Psoas muscle (tissue), 8 donors: ENCODE measurements at places on chromosomes 1 and 21. TPM values are rescaled to one million over a fixed set of nuclear protein-coding genes. Genes with fewer than 3 reads are reported as not detected.

Gene GPR157
- 26.3 TPM for total RNA-seq

Gene MAB21L3
- total RNA-seq: not detected

GRCh38 chr21:33317145-33317544, 7.6 kb upstream of the IFNAR1 start:
- H3K36me3 ChIP-seq: no peaks in the 10 kb centered on the region
- no peak overlapping the region for H3K4me3 ChIP-seq
- no peaks in the 10 kb centered on the region for H3K4me1 ChIP-seq
- H3K27ac ChIP-seq: no peak overlapping the region
- no peak for DNase-seq
- H3K27me3 ChIP-seq: no peaks in the 10 kb centered on the region

DNA sequence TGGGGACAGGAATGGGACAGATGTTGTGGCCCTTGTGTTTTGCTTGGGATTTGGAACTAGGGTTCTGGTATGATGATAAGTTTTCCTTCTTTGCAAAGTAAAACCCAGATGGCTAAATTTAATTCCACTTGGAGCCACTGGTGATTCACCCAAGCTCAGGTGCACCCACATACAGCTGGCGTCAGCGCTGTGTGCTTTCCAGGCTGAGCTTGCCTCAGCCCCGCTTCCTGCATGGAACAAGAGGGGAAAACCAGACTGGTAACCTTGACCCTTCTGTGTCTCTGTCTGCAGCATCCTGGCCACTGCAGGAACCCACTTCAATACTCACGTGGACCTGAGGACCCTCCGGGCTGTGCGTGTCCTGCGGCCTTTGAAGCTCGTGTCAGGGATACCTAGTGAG, 94.2 kb downstream of the CACNA1E start:
- no peaks in the 10 kb centered on the region for H3K36me3 ChIP-seq
- H3K27ac ChIP-seq: no peak overlapping the region
- no peaks in the 10 kb centered on the region for H3K4me1 ChIP-seq
- no peak overlapping the region for H3K4me3 ChIP-seq

DNA sequence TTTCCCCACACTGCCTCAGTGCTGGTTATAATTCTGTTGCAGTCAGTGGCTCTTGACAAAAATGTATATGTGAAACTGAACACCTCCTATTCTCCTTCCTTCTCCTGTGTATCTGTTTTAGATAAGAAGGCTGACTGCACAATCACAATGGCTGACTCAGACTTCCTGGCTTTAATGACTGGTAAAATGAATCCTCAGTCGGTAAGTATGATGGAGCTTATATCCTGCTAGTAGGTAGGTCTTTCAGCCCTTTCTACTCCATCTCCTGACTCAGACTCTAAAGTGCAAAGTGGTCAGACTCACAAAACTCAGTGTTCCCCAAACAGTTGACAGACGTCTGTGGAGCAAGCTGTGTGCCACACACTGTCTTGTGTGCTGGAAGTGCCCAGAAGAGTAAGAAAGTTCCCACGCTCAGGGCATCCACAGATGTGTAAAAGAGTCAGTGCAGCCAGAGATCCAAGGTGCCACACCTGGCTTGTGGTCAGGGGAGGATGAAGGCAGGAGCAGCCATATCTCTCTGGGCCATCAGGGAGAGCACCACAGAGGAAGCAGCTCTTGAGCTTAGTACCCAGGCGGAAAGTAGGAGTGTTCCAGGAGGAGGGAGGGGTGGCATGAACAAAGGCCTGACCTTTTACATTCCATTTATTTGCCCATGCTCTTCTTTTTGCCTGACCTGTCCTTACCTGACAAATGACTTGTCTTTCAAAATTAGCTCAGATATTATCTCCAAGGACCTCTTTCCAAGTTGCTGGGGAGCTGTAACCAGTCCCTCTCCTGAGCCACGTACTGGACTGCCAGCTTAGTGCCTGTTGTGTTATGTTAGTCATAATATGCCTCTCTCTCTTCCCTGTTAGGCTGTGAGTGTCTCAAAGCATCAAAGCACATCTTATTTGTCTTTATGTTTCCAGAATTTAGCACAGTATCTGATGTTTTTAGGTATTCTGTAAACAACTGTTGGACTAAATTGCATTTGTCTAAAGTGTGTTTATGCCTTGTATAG, 14.0 kb upstream of the PODN start:
- H3K27ac ChIP-seq: no peak overlapping the region
- DNase-seq: no peak
- peaks cover 8% of the 10 kb centered on the region for H3K4me1 ChIP-seq
- H3K36me3 ChIP-seq: peaks cover 40% of the 10 kb centered on the region

DNA sequence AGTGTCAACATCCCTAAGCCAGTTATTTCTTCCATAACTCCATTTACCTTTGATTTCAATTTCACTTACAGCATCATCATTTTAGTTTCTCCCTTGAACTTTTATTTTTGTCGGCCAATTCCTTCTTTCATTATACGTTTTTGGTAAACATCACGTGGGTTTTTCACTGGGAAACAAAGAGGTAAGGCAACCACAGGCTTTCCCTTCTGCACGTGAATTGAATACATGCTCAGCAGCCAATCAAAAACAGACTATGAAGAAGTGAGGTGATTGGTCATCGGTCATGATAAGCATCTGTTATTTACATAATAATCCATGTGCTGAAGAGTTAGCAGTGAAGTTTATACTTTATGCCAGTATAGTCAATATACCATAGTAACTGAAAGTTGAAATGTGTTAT, 98.7 kb downstream of the NCAM2 start:
- H3K4me3 ChIP-seq: no peak overlapping the region
- no peak overlapping the region for H3K27ac ChIP-seq
- no peaks in the 10 kb centered on the region for H3K36me3 ChIP-seq
- H3K4me1 ChIP-seq: no peaks in the 10 kb centered on the region
- DNase-seq: no peak

- no peaks in the 10 kb centered on the region for H3K4me1 ChIP-seq
- H3K27ac ChIP-seq: no peak overlapping the region
- no peak for DNase-seq
- H3K36me3 ChIP-seq: no peaks in the 10 kb centered on the region
- no peak overlapping the region for H3K4me3 ChIP-seq
- H3K27me3 ChIP-seq: no peaks in the 10 kb centered on the region
Measured at GRCh38 chr1:115156826-115157468, 67.6 kb upstream of the TSPAN2 start.

- H3K27me3 ChIP-seq: no peaks in the 10 kb centered on the region
- H3K4me1 ChIP-seq: peaks cover 45% of the 10 kb centered on the region
- peak overlapping the region; percentile 85 for H3K27ac ChIP-seq
- H3K36me3 ChIP-seq: peaks cover 36% of the 10 kb centered on the region
- no peak overlapping the region for H3K4me3 ChIP-seq
- DNase-seq: no peak
Measured at GRCh38 chr1:229440851-229441537, 7.1 kb upstream of the ACTA1 start.
